ENCODE measurements at places on chromosomes 11 and 22.

GRCh38 chr11:76415073-76415472 is 29.7 kb upstream of the EMSY start:
- DNase-seq: no peak

DNA sequence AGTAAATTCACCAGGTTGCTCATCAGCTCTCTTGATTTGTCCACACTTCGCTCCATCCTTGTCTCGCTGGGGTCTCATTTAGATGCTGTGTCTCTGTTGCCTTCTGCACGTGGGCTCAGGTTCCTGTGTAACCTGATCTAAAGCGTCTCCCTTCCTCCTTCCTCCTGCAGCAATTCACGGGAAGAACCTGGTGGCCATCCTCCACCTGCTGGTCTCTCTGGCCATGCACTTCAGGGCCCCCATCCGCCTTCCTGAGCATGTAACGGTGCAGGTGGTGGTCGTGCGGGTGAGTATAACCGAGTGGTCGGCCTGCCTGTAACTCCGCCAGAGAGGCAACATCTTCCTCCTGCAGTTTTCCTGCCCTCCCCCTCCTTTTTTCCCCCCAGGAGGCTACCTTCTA is 48.0 kb upstream of the PARVG start:
- no peak for DNase-seq

- peak; percentile 19 for DNase-seq
These were observed 1.8 kb downstream of the SIK3 start for GRCh38 chr11:117096201-117096991.

- no peak for DNase-seq
These were observed 653.4 kb upstream of the LRRC4C start for GRCh38 chr11:42112866-42113265.

DNA sequence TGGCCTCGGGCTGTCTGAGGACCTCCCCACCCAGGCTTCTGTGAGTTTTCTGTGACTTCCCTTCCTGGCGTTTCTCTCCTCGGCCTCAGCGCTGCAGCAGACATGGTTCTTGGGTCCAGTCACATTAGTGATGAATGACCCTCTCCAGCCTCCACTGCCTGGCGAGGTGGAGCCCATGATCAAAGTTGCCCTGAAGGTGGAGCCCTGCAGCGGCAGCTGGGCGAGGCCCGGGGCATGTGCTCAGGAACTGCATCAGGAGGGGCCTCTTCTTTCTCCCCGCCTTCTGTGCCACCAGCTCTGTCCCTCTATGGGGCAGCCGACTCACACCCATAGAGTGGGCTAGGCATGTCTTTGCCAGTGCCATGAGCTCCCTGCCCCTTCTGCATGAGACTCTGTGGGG is 1079.7 kb downstream of the TBC1D22A start:
- no peak for DNase-seq

DNA sequence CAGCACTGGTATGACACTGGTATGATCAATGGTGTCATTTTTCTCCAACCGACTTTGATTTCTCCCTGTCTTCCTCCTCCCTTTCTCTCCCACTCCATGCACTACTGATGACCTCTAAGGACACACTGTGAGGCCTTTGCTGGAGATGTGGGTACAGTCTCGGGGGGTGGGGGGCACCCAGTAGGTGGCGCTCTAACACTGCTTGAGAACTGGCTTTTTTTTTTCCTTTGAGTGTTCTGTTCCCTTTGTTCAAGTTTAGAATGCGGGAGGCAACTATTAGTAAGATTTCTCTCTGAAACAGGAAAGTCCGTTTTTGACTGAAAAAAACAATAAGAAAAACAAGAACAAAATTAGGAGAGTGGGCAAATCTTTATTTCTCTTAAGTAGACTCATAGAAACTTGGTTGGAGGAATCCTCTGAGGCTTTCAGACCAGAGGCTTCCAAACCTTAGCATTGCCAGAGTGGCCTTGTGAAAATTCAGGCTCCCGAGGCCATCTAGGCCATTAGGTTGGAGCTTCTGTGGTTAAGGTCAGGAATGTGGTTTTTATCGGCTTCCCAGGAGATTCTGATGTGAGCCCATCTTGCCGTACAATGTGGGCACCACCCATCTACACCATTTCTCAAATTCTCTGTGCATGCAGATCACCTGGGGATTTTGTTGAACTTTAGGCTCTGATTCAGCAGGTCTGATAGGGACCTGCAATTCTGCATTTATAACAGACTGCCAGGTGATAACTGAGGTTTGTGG is 43.2 kb downstream of the PANX1 start:
- DNase-seq: peak; percentile 59

DNA sequence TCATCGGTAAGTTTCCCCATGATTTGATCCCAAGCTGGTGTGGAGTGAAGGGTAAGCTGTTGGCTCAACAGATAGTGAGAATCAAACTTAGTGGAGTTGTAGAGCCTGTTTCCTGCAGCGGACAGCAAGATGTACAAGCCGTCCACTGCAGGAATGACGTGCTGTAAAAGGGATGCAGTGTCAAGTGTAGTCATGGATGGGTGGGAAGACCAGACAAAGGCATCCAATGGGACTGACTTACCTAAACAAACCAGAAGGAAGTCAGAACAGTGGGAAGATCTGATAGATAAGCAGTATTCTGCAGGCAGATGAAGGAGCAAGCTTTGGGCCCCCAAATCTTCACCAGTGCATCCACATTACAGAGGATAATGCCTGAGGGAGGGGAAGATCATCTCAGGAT is 8.8 kb downstream of the ZBTB16 start:
- DNase-seq: no peak

GRCh38 chr11:120233207-120233803 is 6.6 kb upstream of the POU2F3 start:
- DNase-seq: no peak

Data from choroid plexus epithelial cell (primary cell).